ENCODE measurements at places on chromosomes 2 and 18.

- no peak for DNase-seq
These were observed 14.5 kb downstream of the CLIP4 start for GRCh38 chr2:29129586-29130281.

- no peak for DNase-seq
These were observed 94.8 kb upstream of the SMAD7 start for GRCh38 chr18:49045585-49045984.

DNA sequence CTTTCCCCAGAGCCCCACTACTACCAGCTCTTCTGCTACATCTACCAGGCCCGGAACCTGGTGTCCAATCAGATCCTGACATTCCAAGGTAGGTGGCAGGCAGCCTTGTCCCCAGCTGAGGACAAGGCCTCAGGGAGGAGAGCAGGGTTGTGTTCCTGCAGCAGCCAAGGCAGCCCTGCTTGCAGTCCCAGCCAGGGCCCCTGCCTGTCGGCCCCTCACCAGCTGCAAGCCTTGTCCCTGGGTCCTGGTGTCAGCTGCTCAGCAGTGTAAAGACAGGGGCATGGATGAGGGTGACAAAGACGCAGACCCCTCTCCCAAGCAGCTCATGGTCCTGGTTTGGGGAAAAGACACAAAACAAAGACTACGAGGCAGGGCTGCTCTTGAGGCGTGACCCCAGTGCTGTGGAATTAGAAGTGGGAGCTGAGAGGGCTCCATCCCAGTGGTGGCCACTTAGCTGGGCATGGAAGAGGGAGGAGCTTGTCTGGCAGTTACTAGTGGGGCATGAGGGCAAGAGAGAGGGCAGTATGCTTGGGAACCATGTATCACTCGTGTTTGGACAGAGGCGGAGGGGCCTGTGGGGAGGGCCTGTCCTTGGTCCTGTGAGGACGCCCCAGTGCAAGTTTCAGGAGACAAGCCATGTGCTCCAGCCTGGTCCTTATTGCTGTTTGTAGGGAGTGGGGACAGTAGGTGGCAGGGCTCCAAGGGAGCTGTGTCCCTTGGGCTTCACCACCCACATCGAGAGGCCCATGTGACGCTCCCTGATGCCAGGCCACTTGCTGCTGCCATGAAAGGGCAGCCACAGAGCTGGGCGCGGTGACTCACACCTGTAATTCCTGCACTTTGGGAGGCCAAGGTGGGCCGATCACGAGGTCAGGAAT is 47.5 kb downstream of the LMAN2L start:
- no peak for DNase-seq

GRCh38 chr18:23154823-23155500 is 19.7 kb downstream of the CABLES1 start:
- no peak for DNase-seq

- no peak for DNase-seq
These were observed 1.1 kb downstream of the IGFBP5 start for GRCh38 chr2:216694082-216694825.

- no peak for DNase-seq
These were observed 189.8 kb downstream of the SH3BP4 start for GRCh38 chr2:235141411-235142128.

DNA sequence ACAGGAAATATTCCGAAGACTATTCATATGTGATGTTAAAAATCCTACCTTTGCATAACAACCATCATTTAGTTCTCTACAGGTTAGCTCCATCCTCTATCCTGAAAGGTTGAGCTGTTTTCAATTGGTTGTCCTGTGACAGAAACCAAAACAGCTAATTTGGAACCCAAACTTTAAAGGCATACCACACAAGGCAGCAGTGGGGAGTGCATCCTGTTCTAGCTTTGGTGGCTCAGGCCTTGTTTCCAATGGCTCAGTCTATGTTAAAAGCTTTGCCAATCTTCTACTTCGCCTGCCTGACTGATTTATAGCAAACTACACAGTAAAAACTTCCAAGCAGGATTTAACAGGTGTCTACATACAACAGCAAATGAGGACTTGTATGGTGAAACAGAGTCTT is 3.2 kb downstream of the CD226 start:
- DNase-seq, result no peak

GRCh38 chr2:234388591-234388990 is 108.3 kb downstream of the ARL4C start:
- DNase-seq, result no peak

DNA sequence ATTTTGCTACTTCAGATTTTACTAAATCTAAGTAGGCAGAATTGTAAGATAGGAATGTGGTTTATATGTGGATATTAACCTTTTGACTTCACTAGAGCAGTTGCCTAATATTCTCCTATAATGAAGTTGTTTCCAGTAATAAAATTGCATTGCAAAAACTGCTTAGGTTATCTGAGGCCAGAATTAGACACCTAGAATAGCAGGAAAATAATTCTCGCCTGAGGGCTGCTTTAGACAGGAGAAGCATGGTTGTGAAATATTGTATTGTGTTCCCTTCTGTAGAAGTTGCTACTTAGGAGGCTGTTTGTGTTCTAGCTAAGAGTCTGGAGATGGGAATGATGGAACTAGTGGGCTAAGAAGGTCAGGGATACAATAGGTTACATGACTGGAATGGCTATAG is 146.3 kb downstream of the PLCL1 start:
- no peak for DNase-seq

GRCh38 chr2:6082625-6083018 is 390.4 kb downstream of the SOX11 start:
- DNase-seq, result no peak

DNA sequence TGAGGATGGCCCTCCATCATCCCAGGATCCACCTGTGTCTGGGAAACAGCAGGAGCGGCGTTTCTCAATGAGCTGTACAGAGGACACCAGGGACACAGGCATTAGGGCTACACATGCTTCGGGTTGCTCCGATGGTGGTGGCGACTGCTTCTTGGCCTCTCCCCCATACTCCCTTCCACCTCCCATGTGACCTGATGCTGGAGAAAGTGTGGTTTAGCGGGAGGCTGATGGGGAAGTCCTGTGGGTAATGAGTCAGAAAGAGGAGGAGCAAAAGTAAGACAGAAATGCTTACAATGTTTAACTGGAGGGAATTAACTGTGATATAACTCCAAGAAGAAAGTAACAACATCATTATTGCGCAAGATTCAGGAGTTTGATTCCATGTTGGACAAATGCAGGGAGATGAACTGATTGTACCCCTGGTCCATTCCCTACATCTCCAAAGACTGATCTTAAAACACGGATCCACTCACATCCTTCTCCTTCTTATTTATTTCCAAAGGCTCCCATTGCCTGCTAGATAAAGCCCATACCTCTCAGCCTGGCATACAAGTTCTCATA is 186.6 kb downstream of the NRP2 start:
- DNase-seq, result no peak

GRCh38 chr2:68365087-68365486 is at the start of gene PLEK:
TSS of gene PLEK (plus strand) at chr2:68365282. CDS start at chr2:68365352, 70 bp downstream.
- DNase-seq, result no peak

DNA sequence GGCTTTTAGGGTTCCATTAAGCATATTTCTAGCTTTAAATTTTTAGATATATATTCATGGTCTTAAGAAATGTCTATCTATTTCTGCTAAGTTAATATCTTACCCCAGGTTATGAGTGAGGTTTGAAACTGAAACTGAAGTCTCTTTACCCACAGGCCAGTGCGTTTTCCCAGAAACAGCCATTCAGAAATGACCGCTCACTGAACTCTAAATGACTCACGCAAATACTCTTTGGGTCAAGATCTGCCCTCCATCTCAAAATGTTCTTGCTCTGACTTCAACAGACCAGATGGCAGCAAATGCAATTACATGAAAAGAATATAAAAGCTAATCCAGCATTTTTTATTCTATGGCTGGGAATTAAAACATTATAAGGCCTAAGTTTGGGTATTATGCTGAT is 315.2 kb downstream of the TDRD15 start:
- DNase-seq, result no peak

GRCh38 chr2:194822657-194823056 is 834.4 kb upstream of the SLC39A10 start:
- no peak for DNase-seq

DNA sequence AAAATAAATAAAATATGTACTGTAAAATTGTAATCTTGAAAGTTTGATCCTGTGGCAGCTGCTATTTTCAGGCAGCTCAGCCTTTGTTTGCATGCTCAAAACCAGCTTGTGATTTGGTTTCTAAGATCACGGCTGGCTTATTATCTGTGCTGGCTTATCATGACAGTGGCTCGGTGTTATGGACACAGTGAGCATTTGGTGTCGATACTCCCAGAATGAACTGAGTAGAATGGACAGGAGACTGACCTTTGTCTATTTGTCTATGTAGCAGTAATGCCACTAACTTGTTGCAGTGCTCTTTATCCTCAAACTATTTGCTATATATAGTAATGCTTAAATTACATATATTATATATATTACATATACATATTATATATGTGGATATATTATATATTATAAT is 58.8 kb downstream of the NEDD4L start:
- DNase-seq, result no peak

- DNase-seq, result no peak
These were observed 1.9 kb downstream of the TANC1 start for GRCh38 chr2:158970241-158970751.
